Activated CD4-positive, alpha-beta memory T cell treated with anti-CD3 and anti-CD28 coated beads for 36 hours (primary cell): ENCODE measurements at places on chromosomes 3 and 15. TPM values are rescaled to one million over a fixed set of nuclear protein-coding genes. Genes with fewer than 3 reads are reported as not detected.

GRCh38 chr15:71251584-71252043, 136.3 kb downstream of the THSD4 start:
- H3K36me3 ChIP-seq: no peaks in the 10 kb centered on the region
- H3K27ac ChIP-seq: no peak overlapping the region
- no peak overlapping the region for H3K4me3 ChIP-seq
- DNase-seq: no peak
- H3K27me3 ChIP-seq: peaks cover 6% of the 10 kb centered on the region

DNA sequence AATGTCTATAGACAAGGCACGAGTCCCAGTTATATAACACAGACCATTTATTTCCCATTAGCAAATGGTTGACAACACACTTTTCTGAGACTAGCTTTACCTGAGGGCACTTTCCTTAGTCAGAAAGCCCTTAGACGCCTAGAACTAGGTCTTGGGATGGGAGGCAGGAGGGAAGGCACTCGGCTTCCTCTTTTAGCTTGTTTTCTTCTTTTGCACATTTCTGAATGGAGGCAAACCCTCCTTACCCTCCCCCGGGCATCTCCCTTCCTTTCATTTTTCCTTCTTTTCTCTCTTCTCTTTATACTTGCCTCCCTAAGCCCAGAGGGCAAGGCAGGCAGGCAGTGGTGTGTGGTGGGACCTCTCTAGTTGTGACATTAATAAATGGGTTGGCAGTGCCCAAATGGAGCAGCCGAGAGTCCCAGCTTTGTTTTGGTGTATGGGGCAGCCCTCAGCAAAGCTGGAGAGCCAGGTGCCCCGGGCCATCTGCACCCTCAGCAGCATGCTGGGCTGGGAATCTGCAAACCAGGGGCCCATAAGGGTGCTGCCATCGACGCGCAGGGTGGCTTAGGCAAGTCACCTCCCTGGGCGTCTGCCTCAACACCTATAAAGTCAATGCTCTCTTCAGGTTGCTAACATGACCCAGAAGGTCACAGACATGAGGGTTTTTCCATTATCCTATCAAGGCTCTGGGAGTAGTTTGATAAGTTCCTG, 21.1 kb upstream of the BCL2L10 start:
- no peak overlapping the region for H3K27ac ChIP-seq
- DNase-seq: no peak
- peaks cover 16% of the 10 kb centered on the region for H3K4me1 ChIP-seq
- H3K4me3 ChIP-seq: no peak overlapping the region
- H3K36me3 ChIP-seq: peaks cover 4% of the 10 kb centered on the region

DNA sequence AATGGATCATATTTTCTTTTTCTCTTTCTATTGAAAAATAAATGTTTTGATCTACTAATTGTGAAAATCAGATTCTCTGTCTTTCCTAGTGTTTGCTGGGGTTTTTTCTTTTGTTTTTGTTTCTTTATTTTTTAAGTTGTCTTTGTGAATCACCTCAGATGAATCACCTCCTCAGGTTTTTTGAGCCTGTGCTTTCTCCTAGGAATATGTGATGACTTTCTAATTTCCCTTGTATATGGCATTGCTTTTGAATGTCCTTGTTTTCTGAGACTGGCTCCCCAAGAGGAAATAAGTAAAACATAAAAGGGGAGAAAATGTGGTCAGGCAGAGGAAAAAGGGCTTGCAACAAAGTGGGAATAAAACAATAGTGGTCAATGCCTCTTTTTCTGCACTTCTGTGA, 750.0 kb downstream of the ZPLD1 start:
- H3K27me3 ChIP-seq: no peaks in the 10 kb centered on the region
- H3K27ac ChIP-seq: no peak overlapping the region
- DNase-seq: no peak
- H3K36me3 ChIP-seq: no peaks in the 10 kb centered on the region

- no peaks in the 10 kb centered on the region for H3K4me1 ChIP-seq
- no peaks in the 10 kb centered on the region for H3K36me3 ChIP-seq
- no peak overlapping the region for H3K4me3 ChIP-seq
These were observed 62.8 kb upstream of the PPARG start for GRCh38 chr3:12226031-12226430.

- H3K4me3 ChIP-seq: no peak overlapping the region
- DNase-seq: no peak
- H3K27me3 ChIP-seq: no peaks in the 10 kb centered on the region
- no peaks in the 10 kb centered on the region for H3K4me1 ChIP-seq
- no peaks in the 10 kb centered on the region for H3K36me3 ChIP-seq
These were observed 201.4 kb downstream of the PLOD2 start for GRCh38 chr3:145959457-145960088.

DNA sequence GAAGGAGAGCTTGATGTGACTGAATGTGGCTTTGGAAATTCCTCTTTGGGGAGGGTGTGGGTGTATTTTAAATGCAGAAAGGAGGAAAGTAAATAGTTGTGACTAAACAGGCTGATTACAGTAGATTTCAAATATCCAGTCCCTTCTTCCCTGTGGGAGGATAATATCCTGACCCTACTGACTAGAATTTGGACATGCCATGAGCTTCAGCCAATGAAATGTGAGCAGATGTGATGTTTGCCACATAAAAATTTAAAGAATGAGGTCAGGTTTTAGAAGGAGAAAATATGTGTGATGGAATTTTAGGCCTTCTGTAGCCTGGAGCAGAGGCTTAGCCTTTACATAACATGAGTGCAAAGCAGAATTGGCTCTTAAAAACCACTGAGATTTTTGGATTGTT, 1218.9 kb downstream of the ROBO2 start:
- no peaks in the 10 kb centered on the region for H3K4me1 ChIP-seq
- DNase-seq: no peak
- H3K4me3 ChIP-seq: no peak overlapping the region

- no peaks in the 10 kb centered on the region for H3K36me3 ChIP-seq
- H3K27ac ChIP-seq: no peak overlapping the region
- no peak overlapping the region for H3K4me3 ChIP-seq
- H3K27me3 ChIP-seq: peaks cover 6% of the 10 kb centered on the region
- H3K4me1 ChIP-seq: no peaks in the 10 kb centered on the region
- DNase-seq: no peak
These were observed 67.4 kb downstream of the MECOM start for GRCh38 chr3:169596126-169596525.

DNA sequence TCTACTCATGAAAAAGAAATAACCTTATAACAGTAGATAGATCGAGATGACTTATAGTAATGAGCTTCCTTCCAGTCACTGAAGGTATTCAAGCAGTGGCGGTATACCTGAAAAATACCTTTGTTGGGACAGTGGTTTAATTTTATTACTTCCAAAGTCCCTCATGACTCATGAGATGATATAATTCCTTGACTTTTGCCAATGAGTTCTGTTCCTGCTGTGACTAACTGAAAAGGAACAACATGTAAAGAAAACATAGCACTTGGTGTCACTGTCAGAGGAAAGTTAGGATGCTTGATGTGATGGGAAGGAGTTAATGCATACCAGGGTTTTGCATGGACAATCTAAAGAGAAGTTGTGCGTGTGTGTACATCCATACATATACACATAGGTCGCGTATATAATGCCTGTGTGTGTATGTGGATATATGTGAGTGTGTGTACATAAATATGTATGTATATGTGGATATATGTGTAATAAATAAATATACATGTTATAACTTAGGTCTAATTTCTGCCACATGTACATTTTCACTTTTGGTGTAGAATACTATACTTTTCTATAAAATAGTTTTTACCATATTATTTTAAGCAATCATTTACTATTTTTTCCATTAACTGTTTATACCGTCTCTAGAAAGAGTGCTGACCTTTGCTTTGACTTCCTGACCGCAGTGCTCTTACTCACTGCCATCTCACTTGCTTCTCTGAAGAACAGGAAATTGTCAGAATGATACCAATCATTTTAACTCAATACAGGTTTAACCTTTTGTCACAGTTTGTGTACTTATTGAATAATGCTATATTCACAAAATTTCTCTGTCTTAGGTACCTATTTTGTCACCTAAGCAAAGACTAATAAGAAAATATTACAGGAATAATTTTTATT, 12.6 kb upstream of the PAK2 start:
- H3K36me3 ChIP-seq: peaks cover 27% of the 10 kb centered on the region
- H3K4me3 ChIP-seq: no peak overlapping the region
- DNase-seq: peak; percentile 66
- no peaks in the 10 kb centered on the region for H3K27me3 ChIP-seq
- H3K4me1 ChIP-seq: peaks cover 26% of the 10 kb centered on the region
- peak overlapping the region; percentile 73 for H3K27ac ChIP-seq

- H3K4me1 ChIP-seq: peaks cover 25% of the 10 kb centered on the region
- no peak overlapping the region for H3K27ac ChIP-seq
These were observed 7.6 kb downstream of the HSPBAP1 start for GRCh38 chr3:122786066-122786465.

- H3K4me3 ChIP-seq: no peak overlapping the region
- H3K36me3 ChIP-seq: no peaks in the 10 kb centered on the region
- H3K27me3 ChIP-seq: no peaks in the 10 kb centered on the region
- no peak overlapping the region for H3K27ac ChIP-seq
These were observed 361.7 kb downstream of the FEZF2 start for GRCh38 chr3:62011666-62012065.

HYKK gene
- total RNA-seq: 2.7 TPM
